Bronchial epithelial cell (primary cell): ENCODE measurements at places on chromosomes 2 and 18.

GRCh38 chr2:173118395-173118794 lies 42.7 kb downstream of the MAP3K20 start:
- DNase-seq = no peak

GRCh38 chr18:79987566-79987965 lies 797 bp downstream of the TXNL4A start:
- DNase-seq = peak; percentile 52

DNA sequence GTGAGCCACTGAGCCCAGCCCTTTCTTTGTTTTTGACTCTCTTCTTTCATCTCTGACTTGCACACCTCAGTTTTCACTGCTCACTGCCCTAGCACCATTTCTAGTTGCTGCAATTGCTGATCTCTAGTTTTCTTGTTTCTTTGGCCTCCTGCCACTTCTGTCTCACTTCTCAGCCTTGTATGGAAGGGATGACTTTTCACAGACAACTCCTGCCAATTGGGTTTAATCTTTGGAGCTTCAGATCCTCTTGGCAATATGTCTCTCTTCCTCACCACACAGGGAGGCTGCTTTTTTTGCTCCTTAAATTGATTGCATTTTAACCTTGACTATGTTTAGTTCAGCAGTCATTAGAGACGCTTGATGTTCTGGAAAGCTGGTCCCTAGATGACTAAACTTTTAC lies 323.1 kb downstream of the CTNNA2 start:
- no peak for DNase-seq

GRCh38 chr2:29688429-29688828 lies 233.0 kb downstream of the ALK start:
- DNase-seq = no peak

DNA sequence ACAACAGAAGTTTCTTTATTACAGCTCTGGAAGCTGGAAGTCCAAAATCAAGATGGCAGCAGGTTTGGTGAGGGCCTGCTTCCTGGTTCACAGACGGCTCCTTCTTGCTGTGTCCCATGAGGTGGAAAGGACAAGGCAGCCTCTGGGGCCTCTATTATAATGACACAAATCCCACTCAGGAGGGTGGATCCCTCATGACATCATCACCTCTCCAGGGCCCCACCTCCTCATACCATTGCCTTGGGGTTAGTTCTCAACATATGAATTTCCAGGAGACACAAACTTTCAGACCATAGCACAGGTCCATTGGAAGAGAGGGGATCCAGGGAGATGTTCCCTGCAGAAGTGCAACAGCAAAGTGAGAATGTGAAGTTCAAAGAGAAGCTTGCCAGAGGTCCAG lies 202.8 kb downstream of the TFCP2L1 start:
- DNase-seq = no peak

DNA sequence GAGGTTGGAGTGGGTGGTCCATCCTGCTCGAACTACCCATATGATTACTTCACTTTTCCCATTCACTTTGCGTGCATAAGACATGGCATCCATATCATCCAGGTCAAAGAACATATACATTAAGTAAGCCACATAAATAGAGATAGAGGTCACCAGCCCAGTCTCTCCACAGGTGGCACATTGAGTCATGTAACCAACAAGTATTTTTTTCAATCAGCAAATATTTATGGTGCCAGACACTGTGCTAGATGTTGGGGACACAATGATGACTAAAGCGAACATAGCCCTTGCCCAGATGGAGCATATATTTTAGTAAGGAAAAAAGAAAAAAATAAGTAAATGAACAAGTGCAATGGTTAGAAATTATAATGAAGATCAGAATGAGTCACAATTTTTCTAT lies 83.6 kb upstream of the LCLAT1 start:
- no peak for DNase-seq

DNA sequence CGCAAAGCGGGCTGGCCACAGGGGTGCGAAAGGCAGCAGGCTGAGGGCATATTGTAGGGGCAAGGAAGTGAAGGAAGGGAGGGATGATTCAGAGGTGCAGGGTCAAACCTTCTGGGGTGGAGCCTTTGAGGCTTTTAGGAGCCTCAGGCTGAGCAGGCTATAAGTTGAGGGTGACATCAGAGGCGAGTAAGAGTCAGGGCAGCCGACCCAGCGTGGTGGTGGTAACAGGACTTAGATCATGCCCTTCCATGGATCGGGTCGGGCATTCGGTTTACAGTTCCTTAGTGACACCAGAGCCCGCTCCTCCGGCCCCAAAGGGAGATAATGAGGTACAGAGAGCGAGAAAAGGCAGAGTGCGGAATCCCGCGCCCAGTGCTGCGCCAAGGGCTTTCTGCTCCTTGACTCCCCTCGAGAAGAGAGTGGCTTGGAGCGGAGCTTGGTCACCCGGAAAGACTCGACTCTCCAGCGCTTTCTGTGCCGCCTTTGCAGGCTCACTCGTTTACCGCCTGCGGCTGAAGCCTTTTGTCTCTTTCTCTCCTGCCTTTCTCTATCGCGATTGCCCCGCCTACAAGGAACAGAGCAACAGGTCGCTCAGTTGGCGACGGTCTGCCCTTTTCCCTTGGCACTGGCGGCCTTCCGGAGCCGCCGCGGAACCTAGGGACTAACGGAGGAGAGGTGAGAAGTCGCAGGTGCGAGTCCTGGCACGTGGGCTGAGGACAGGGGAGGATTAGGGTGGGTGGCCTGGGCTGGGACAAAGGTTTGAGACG lies 720 bp downstream of the LBX2 start:
- peak; percentile 55 for DNase-seq

DNA sequence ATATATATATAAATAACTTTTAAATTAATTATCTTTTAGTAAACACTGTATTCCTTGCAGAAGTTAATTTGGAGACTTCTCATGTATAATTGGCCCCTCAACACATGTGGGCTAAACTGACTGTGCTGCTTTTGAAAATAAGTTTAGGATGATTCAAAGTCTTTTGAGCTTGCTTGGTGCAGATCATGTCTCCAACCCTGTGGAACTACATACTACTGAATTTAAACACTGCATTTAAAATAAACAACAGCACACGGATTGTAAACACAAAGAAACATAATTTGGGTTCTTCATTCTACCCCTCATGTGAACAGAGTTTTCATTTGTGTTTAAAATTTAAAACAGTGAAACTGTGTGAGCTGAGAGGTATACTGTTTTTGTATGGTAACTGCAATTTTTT lies 167.7 kb downstream of the DDX1 start:
- DNase-seq = no peak

GRCh38 chr2:67159929-67160328 lies 237.2 kb upstream of the ETAA1 start:
- no peak for DNase-seq
